Mesenteric fat pad (tissue), 1 donor: ENCODE measurements at places on chromosomes 7 and 10. TPM values are rescaled to one million over a fixed set of nuclear protein-coding genes. Genes with fewer than 3 reads are reported as not detected.

The FZD8 gene
- total RNA-seq, result 13.0 TPM

DNA sequence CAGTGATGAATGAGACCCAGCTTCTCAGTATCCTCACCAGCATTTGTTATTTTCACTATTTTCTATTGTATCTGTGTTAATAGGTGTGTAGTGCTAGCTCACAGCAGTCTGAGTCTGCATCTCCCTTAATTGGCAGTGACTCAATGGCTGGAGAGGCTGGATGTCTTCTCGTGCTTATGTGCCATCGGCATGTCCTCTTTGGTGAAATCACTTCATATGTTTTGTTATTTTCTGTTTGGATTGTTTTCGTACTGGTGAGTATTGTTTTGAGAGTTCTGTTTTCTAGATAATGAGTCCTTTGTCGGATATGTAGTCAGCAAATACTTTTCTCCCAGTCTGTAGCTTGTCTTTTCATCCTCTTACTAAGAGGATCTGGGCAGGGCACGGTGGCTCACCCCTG lies 66.1 kb downstream of the AMZ1 start:
- DNase-seq, result no peak

DNA sequence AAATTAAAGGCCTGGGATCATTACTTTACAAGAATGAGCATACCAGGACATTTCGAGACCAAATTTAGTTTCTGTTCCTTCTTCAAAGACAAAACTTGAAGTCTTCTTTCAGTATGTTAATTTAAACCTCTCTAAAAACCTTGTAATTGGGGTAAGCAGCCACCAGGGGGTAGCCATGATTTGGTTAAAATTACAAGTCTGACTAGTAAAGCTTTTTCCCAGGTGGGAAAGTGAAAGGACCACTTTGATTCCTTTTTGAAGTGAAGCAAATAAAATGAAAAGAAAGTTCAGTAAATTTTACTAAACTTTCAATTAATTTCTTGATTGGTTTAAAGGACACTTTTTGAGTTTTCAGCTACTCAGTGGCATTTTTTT lies 294.3 kb downstream of the BBS9 start:
- no peak for DNase-seq

DNA sequence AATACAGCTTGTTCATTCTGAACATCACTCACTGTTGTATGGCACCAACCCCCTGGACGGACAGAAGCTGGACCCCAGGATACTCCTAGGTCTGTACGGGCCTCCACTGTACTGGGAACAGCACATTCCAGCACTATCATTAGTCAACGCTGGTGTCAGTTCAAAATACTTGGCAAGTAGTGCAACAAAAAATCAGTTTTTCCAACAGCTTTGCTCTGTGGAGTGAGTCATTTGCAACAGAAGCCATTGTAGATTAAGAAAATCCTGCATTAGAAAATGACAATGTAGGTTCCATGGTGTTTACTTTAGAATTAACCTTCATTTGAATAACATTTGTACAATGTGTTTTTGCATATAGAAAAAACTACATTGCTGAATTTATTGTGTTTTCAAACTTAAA lies 266.6 kb downstream of the HDAC9 start:
- DNase-seq, result no peak

The CCDC172 gene
- total RNA-seq, result not detected

- no peak for DNase-seq
Observed at GRCh38 chr7:36298106-36298505, 91.6 kb upstream of the ANLN start.

GRCh38 chr7:102424787-102425218 lies 8.6 kb upstream of the ORAI2 start:
- DNase-seq, result no peak

The HMX2 gene
- total RNA-seq, result not detected

- DNase-seq, result no peak
Observed at GRCh38 chr7:26083113-26083512, 68.9 kb upstream of the NFE2L3 start.

DNA sequence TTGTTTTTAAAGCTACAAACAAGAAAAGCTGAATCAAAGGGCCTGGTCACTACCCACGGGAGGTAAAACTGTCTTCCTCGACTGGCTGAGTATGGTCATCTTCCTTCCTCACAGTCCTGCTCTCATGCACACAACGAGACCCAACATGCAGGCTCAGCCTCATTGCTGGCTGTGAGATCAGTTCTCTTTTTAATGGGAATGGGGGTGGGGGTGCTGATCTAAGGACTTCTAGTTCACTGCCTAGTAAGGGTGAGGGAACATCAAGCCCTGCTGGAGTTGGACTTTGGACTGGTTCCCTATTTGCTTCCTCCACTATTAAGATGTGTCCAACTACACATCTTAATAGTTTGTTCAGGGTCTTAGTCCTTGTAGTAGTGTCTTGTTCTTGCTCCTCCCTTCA lies 48.2 kb downstream of the ABCB4 start:
- DNase-seq, result no peak

DNA sequence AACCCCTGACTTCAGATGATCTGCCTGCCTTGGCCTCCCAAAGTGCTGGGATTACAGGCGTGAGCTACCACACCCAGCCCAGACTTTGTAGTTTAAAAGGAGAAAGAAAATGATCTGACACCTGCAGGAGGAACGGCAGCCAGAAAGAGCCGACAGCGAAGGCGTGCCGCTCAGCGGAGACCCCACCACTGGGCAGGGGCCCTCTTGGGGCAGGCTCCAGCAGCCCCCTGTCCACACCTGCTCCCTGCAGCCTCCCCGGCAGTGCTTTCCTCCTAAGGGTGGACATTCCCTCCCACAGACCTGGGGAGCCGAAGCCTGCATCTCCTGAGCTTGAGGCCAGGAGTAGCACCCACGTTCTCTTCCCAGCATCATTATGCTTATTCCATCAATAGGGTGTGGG lies 19.2 kb upstream of the CNPY1 start:
- no peak for DNase-seq

The IRF5 gene
- 17.3 TPM for total RNA-seq

DNA sequence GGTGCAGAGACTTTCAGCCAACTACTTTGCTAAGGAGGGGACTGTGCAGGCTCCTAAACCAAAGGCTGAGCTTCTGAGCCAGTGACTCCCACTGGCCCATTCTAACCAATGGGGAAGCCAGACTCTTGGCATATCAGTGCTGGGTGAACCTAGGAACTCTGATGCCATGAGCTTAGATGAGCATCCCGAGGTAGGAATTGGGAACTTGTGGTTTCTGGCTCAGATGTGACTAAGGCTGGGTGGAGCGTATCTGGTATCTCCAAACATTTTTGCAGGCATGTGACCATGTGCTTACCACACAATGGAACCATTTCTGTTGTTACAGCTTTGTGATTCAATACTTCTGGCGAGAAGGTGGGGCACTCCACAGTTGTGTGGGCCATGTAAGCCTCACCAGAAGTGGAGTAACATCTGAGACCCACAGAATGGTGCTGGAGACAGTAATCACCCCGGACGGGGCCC lies 2.5 kb upstream of the AVPI1 start:
- no peak for DNase-seq

- DNase-seq, result no peak
Observed at GRCh38 chr7:94298943-94299342, 95.8 kb upstream of the COL1A2 start.

- peak; percentile 71 for DNase-seq
Observed at GRCh38 chr10:11828682-11829284, 5.6 kb downstream of the PROSER2 start.

- no peak for DNase-seq
Observed at GRCh38 chr10:77798940-77799339, 127.6 kb downstream of the DLG5 start.

DNA sequence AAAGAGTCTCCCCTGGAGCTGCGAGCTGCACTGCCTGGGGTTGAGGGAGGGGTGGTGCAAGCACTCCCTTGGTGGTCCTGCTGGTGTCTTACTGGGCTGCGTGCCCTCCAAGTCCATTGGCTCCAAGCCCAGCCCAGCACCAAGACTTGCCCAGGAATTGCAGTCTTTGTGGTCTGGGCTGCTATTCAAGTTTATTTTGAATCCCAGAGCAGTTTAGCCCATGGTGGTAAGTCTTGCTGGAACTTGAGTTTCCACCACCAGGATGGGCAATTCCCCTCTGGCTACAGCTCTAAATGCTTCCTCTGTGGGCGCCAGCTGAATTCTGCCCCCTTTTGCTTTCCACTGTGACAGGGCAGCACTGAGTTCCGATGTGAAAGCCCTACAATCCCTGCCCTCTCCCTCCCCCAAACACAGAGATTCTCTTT lies 25.1 kb downstream of the GALNT11 start:
- no peak for DNase-seq

DNA sequence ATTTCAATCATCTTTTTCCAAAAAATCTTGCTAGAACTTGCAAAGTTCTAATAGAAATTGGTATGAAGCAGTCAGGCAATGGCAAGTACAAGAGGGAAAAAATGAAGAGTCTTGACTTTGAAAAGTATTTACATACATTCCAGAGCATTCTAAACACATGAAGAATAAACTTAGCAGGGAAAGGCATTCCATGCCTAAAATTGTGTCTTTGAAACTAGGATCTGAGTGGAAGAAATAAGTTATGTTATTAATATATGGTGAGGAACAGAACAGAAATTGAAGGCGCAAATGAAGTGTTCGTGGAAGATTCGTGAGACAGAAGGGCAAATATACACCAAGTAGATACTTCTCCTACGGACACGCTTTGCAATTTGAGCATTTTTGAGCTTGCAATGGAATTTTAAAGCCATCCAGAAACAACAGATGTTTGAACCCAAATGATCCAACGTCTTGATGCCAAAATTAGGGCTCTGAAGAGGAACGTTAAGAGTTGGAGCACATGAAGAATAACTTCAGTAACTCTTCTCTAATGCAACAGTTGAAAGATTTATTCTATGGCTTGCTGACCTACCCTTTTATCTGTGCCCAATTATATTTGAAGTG lies 40.6 kb upstream of the SEPTIN7 start:
- no peak for DNase-seq

GRCh38 chr10:51397695-51398094 lies 301.7 kb downstream of the CSTF2T start:
- no peak for DNase-seq

DNA sequence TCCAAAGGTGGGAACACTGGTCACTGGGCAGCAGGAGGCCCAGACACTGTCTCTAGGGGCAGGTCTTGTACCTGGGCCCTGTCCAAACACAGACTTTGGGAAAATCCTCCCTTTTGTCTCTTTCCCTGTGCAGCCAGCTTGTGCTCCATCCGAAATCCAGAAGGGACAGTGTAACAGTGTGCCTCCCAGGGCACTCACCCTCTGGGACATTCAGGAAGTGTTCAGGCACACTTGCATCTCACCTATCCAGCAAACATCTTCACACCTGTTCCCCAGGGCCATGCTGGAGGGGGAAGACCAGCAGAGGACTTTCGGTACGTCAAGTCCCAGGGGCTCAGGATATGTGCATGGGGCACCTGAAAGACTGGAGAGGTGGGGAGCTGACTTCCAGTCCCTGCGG lies 38.9 kb downstream of the TNS3 start:
- DNase-seq, result no peak

GRCh38 chr10:56902554-56902953 lies 541.5 kb upstream of the ZWINT start:
- no peak for DNase-seq

The CDK1 gene
- 0.45 TPM for total RNA-seq

- no peak for DNase-seq
Observed at GRCh38 chr7:131568970-131569369, 12.5 kb upstream of the PODXL start.
